ENCODE measurements at places on chromosomes 11 and 22.

GRCh38 chr22:43276321-43276720 lies 66.9 kb downstream of the SCUBE1 start:
- no peak for DNase-seq

DNA sequence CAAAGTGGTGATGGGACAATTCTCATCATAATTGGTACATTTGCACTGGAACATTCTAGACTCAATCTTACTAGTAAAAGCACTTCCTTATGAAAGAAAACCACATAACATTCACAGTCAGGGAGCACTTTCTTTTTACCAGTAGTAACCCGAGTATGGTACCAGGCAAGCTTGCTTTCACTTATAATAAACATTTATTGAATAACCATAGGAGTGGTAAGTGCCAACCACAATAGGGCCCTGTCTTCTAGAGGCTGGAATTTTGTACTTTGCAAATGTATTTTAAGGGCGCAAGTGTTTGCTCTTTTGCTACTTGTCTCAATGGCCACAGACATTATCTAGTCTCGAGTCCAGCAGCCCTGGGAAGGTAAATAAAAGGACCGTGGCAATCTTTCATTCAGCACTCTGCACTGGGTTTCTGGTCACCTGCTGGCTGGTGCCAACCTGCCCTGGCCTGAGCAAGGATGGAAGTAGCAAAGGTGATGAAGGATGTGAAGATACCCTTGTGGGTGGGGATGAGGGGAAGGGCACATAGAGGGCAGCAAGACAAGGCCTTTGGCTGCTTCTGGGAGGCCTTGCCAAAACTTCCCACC lies 24.2 kb downstream of the C22orf31 start:
- DNase-seq = no peak

DNA sequence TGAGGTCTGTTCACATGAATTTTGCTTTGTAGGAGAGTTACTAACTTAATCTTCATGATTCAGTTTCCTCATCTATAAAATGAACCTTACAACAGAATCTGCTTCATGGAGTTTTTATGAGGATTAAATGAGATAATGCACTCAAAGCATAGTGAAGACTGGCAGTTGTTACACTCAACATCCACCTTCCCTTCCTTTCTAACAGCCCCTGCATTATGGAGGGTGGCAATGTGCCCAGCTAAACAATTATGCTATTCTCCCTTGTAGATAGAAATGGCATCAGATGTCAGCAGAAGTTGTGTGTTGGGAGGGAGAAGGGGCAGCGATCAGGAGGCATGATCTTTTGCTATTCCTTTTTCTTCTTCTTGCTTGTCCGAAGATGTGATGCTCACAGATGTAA lies 6.5 kb downstream of the POU2AF1 start:
- no peak for DNase-seq

DNA sequence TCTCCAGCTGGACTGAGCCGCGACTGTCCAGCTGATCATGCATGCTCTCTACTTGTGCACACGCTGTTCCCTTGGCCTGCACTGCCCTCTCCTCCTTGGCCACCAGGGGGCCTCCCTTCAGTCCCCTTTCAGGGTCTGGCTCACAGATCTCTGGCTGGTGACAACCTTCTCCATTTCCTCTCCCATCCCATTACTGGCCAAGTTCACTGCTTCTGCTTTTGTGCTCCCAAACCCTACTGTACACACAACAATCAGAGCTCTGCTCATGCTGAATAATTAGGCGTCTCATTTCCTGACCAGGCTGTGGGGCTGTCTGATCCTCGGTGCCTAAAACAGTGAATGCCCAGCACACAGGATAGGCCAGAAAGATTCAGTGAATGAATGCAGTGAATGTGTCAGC lies 224.0 kb upstream of the NARS2 start:
- peak; percentile 12 for DNase-seq

GRCh38 chr22:17104336-17104935 lies 16.7 kb downstream of the TMEM121B start:
- no peak for DNase-seq

GRCh38 chr22:23219822-23220484 lies 39.6 kb downstream of the BCR start:
- DNase-seq = peak; percentile 66

- DNase-seq = no peak
Observed at GRCh38 chr11:1168721-1169161, 11.0 kb downstream of the MUC5AC start.

DNA sequence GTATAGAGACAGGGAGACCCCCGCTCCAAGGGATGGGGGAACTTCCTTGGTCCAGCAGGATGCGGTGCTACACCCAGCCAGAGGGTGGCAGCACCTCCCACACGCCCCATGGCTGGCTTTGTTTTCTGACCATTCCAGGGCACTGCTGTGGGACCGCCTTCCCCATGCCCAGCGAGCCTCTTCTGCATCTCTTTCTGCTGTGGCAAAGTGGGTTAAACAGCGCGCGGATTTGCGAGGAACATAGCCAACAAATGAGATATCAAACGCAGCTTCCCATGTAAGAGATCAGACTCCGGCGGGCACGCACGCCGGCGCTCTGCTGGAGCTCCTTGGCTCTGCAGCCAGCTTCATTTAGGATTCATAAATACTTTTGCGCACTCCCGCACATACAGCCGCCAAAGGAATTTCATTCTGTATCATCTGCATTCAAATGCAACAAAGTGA lies 485.8 kb upstream of the CADM1 start:
- no peak for DNase-seq

DNA sequence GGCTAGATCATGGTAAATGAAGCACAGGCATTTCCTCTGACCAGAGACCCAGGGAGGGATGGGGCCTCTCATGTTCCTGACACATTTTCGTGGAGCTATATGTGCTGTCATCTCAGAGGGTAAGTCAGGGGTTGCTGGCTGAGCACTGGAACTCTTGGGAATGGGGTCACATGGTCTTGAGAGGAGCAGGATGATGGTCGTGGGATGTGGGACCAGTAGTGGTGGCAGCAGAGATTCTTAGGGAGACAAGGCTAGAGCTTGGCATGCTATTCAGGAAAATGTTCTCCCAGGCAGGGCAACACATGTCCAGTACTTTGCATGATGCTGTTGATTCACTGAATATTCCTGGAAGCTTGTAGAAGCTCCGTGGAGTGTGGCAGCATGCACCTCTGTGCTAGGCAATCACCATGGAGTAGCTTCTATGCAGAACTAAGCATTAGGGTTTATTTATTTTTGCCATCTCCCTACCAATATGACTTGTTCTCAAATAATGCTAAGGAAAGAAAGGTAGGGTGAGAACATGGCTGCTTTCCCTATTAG lies 31.4 kb upstream of the TTC12 start:
- no peak for DNase-seq

- no peak for DNase-seq
Observed at GRCh38 chr11:72061739-72062396, 18.5 kb downstream of the NUMA1 start.

GRCh38 chr11:33761471-33761870 lies 12.8 kb downstream of the FBXO3 start:
- DNase-seq = no peak

GRCh38 chr11:3091081-3091845 lies 34.0 kb upstream of the CARS1 start:
- no peak for DNase-seq

DNA sequence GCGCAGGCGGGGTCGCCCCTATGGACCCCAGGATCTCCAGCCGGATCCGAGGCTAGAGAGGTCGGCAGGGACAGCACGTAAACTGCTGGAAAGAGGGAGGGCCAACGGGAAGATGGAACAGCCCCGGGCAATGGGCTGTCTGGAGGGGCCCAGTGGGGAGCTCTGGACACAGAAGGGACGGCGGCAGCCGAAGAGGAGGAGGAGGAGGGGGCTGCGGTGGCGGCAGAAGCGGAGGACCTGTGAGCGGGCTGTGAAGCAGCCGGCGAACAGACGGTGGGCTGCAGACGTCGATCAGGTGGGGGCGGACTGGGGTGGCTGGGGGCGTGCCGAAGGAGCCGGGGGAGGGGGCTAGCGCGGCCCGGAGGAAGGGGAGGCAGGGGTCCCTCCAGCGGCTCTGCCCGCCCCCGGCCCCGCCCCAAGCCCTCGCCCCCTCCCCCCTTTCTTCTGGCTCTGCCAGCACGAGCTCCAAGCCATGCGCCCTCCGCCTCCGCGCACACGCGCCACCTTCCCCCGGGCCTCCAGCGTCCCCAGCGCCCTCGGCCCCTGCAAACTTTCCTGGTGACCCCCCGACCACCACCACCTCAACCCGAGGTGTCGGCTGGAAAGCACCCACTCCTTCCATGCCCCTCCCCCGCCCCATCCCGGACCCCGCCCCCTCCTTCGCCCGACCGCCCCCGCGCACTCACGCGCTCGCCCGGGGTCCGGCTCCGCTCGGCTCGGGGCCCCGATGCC lies 432 bp downstream of the TNKS1BP1 start:
- no peak for DNase-seq

DNA sequence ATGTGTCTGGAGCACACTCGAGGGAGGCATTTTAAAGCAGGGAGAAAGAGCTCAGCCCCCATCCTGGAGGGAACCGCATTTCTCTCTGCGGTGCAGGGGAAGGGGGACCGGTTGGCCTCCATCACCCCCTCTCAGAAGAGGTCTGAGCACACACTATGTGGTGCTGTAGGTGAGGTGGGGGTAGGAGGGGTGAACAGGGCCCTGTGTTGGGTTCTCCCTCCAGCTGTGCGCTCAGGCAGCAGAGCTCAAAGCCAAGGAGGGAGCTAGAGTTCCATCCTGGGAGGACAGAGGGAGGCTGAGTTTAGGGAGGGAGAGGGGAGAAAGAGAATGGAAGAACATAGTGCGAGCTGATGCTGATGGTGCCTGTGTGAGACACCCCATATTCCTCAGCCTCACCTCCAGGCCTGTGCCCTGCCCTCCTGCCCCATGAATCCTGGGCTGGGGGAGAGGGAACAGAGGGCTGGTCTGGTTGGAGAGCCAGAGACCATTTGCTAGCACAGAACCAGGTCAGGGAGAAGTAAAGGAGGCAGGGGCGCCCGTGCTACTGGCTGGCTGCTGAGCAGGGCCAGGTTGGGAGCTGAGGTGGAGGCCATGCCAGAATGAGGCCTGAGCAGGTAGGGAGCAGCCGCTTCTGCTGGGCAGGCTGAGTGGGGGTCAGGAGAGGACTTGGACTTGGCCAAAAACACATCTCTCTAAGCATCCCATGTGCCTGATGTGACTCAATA lies 43.7 kb downstream of the ALX4 start:
- DNase-seq = no peak

- no peak for DNase-seq
Observed at GRCh38 chr22:29212743-29213142, 7.0 kb downstream of the EMID1 start.

DNA sequence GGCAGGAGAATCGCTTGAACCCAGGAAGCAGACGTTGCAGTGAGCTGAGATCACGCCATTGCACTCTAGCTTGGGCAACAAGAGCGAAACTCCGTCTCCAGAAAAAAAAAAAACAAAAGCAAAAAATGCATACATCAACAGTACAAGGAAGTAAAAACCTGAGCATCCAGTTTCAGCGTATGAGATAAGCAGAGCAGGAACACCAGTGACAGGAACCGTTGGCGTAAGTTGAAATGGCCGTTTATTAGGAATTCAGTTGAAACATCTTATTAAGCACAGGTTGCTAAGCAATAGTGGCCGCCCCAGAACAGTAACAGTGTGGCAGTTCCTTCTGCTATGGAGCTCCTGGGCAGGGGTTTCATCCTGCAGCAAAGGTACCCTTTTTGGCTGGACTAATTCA lies 4.0 kb upstream of the L3MBTL2 start:
- DNase-seq = no peak

- no peak for DNase-seq
Observed at GRCh38 chr11:120332822-120333716, 3.1 kb upstream of the ARHGEF12 start.

- DNase-seq = no peak
Observed at GRCh38 chr11:113894421-113894996, 10.1 kb upstream of the HTR3B start.

Measured in stimulated activated CD4-positive, alpha-beta T cell treated with anti-CD3 and anti-CD28 coated beads, Interleukin-4, amount 100 ng/mL, for 24 hours (primary cell).